HFFc6 (cell line): ENCODE measurements at places on chromosomes 6 and 20.

- DNase-seq, result no peak
Observed at GRCh38 chr6:8530785-8531435, 95.6 kb upstream of the SLC35B3 start.

GRCh38 chr20:3729811-3730540 is 2.5 kb upstream of the HSPA12B start:
- DNase-seq, result no peak

- no peak for DNase-seq
Observed at GRCh38 chr6:146032387-146032786, 3.5 kb downstream of the GRM1 start.

DNA sequence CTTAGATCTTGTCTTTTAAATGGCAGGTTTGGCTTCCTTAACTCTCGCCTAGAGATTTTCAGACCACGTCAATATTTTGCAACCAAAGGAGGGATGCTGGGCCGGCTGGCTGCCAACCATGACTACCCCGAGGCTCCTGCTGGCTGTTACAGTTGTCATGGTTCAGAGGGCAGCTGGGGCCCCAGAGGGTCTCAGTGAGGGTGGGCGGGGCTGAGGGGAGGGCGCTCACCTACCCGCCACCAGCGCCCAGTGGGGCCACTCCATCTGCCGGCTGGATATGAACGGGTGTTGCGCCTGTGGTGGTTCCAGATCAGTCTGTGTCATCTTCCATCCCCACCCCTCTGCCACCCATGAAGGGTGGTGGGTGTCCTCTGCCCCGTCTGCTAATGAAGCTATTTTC is 12.3 kb downstream of the GPR31 start:
- DNase-seq, result no peak

DNA sequence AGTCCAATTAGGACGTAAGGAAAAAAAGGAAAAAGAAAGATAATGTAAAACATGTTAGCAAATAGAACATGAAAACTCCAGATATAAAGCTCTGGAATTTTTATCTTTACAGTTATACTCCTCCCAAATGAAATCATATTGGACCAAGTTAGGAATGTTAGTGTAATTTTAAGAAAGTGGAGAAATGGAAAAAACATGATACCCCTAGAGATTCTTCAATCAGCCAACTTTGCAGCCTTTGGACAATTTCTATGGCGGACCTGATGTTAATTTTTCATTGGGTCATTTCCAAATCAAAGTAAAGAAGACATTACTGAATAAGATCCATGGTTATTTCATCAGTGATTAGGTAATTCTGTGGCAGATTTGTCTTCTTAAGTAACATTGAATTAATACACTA is 748.7 kb downstream of the RFPL4B start:
- DNase-seq, result no peak

GRCh38 chr6:38155621-38156204 is 336.2 kb downstream of the ZFAND3 start:
- DNase-seq, result no peak

DNA sequence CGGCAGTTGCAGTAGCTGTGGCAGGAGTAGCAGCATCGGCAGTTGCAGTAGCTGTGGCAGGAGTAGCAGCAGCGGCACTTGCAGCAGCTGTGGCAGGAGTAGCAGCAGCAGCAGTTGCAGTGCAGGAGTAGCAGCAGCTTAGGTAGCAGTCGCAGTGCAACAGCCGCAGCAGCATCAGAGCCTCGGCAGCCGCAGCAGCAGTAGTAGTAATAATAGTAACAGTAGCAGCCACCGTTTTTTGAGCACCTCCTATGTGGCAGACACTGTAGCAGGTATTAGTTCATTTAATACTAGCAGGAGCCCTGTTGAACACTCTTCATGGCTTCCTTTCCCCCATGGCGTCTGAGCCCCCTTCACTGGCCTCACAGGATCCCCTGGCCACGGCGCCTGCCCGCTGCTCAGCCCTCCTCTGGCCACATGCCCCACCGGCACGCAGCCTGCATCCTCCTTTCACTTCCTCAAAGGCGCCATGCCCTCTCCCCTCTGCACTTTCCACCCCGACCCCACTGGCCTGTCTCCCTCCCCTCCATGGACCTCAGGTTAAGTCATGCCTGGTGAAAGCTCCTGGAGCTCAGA is 19.1 kb upstream of the IRF4 start:
- DNase-seq, result no peak

GRCh38 chr6:16184551-16184950 is 53.8 kb upstream of the GMPR start:
- DNase-seq, result no peak

- DNase-seq, result no peak
Observed at GRCh38 chr6:168464546-168464945, 23.6 kb downstream of the SMOC2 start.

DNA sequence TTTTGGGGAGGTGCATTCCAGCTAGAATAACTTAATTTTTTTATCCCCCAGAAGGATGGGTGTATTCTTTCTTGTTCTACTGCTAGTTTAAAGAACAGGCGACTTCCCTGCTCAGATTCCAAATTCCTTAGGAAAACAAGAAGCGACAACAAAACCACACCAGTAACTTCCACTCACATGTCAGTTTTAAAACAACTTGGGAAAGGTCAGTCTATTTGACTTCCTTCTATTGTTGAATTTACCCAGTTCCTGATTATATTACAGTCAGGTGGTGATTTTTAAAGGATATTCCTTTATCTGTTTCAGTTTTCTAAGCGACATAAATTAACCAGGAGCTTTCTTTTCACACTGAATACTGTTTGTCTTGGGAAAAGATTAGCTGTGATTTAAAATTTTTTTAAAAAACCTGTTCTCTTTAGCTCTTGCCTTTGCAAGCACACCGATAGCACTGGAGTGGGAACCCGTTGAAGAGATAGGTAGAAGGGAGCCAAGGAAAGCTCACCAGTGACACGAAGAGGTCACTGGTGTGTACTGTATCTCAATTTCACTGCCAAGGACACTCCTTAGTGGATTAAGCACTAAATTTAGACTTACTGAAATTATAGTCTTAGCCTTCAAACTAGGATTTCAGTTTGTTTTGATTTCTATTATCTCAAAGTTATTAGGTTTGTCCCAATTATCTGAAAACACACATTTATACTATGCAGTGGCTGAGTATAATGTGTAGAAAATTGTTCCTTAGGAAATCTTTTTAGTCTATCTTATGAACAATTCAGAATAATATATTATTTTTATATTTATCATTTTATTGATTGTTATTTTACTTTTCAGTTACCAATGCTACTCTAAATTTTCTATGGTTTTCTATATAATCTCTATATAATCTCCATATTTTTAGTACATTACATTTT is 22.3 kb downstream of the MARCKS start:
- DNase-seq, result peak; percentile 64

DNA sequence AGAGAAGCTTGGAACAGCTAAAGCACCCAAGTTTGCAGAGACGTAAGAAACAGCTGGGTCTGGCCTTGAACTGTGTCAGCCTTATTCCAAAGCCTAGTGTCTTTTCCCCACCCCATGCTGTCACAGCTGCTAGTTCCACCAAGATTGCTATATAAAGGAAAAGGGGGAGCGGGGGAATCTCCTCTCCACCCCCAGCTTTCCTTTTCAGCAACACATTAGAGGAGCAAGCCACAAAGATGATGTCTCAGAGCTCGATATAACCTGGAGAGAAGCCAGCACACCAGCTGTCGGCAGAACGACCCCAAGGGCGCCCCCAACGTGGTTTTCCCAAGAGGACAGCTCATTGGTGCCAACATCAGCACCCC is 36.5 kb downstream of the ATP9A start:
- no peak for DNase-seq

DNA sequence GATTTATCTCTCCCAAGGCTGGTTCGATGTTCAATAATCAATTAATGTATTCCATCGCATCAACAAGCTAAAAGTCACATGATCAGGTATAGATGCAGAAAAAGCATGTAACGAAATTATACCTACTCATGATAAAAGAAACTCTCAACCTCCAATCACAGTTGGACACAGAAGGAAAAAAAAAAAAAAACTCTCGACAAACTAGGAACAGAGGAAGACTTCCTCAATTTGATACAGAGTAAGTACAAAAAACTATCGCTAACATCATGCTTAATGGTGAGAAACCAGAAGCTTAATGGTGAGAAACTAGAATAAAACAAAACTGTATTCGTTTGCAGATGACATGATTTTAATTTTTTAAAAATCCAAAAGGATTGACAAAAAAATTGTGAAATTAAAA is 62.0 kb upstream of the SMIM29 start:
- no peak for DNase-seq

- peak; percentile 97 for DNase-seq
Observed at GRCh38 chr6:106128981-106129781, 43.0 kb downstream of the PRDM1 start.

- no peak for DNase-seq
Observed at GRCh38 chr6:4675121-4675520, 101.1 kb upstream of the CDYL start.

DNA sequence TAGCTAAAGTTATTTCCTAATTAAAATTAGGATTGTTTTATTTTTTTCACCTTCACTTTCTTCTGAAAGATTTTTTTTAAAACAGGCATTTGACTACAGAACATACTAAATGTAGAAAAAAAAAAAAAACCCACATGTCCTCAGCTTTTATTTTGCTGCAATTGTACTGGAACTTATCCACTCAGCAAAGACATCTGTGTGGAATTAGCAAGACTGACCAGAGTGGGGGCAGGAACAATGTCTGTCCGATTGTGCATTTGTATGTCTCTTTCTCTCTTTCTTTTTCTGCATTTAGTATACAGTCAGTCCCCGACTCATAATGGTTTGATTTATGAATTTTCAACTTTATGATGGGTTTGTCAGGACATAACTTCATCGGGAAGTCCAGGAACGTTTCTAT is 77.3 kb downstream of the CHD6 start:
- no peak for DNase-seq
